ENCODE measurements at places on chromosomes 5 and 9.

DNA sequence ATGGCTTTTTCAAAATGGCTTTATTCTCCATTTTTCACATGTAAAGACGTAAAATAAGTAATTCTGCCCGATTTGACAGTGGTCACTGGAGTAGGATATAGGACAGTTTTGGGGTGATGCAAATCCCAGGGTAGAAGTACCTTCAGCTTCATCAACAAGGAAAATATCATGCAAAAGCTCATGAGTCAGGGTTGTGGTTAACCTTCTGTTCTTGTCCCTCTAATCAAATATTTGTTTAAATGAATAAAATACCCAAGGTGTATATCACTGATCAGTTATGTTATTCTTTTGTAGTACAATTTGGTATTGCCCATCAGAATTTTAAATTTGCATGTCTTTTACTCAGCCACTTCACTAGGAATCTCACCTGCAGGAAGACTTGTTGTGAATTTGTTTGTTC lies 40.0 kb downstream of the FBXL7 start:
- DNase-seq = no peak

- DNase-seq = no peak
Observed at GRCh38 chr5:128681096-128681495, 143.1 kb upstream of the FBN2 start.

DNA sequence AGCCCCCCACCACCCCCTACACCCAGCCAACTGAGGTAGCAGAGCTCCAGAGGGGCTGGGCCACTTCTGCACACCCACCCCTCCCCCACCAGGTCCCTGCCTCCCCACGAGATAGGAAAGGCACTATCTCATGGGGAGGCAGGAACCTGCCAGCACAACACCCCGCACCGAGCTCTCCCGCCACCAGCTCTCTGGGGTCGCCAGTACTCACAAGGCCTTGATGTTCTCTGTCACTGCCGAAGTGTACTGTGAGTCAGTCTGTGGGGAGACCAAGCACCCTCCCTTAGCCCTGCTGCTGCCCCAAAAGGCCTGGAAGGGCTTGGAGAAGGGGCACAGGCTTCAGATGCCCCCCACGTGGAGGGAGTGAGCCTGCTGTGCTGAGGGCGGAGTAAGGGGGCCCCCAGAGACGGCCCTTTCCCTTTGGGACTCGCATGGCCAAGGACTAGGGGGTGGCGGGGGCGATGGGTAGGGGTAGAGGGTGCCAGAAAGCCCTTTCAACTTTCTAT lies 5.9 kb downstream of the MGAT4B start:
- DNase-seq = no peak

DNA sequence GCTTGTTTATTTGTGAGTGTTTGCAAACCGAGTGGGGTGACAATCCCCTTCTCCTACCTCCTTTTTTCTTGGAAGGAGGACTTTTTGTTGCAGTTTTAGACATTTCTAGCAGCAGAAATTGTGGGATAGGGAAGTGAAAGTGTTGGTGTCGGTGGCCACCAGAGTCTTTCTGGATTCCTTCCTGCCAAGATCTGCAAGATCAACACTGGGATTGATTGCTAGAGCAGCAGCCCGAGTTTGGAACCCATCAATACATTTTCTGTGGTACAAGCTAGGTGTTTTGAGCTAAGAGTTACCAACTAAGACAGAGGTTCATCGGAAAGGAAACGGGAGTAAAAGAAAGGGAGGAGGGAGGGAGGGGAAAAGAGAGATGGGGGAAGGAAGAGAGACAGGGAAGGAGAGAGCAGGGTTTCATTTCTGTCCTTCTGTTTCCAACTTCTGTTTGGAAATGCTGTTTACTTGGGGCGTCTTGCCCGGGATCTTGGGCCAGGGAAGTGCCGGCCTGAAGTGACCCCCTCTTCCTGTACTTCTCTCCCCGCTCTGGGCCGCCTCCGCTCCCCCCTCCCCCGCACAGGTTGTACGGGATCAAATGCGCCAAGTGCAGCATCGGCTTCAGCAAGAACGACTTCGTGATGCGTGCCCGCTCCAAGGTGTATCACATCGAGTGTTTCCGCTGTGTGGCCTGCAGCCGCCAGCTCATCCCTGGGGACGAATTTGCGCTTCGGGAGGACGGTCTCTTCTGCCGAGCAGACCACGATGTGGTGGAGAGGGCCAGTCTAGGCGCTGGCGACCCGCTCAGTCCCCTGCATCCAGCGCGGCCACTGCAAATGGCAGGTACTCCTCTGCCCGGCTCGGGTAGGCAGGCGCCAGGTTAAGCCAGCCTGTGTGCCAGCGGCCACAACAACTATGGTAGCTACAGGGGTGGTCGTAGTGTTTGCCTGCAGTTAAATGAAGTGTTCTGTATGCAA lies 4.0 kb downstream of the ISL1 start:
- no peak for DNase-seq

- DNase-seq = no peak
Observed at GRCh38 chr9:14561929-14562405, 131.3 kb downstream of the ZDHHC21 start.

GRCh38 chr5:33793836-33794549 lies 97.8 kb downstream of the ADAMTS12 start:
- no peak for DNase-seq

DNA sequence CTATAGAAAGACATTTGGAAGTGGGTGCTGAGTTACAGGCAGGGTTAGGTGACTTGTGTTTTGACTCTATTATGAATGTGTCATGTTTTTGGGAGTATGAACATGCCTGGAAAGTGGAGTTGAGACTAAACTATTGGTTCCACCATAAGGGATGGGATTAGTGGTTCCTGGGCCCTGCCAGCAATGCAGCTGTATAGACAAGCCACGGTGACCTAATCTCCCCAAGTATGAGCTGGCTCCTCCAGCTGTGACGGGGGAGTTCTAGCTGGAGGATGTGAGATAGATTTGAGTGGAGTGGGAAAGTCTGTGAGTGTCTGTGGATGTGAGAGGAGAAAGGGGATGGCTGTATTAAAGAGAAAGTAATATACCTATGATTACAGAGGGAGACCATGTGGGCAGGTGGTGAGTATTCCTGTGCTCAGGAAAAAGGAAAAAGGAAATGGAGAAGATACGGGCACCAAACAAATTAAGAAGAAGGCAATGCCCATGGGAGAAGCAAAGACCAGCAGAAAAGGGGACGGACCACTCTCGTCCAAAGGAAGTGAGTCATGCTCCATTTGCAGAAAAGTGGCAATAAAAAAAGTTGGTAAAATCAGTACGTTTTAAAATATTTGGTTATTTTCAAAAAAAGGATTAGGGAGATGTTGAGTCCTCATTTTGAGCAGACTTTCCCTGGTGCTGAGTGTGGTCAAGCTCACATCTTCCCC lies 48.3 kb upstream of the ICE1 start:
- no peak for DNase-seq

GRCh38 chr5:159415301-159415937 lies 85.1 kb upstream of the IL12B start:
- no peak for DNase-seq

GRCh38 chr5:31993165-31993961 lies 180.8 kb downstream of the GOLPH3 start:
- DNase-seq = no peak

DNA sequence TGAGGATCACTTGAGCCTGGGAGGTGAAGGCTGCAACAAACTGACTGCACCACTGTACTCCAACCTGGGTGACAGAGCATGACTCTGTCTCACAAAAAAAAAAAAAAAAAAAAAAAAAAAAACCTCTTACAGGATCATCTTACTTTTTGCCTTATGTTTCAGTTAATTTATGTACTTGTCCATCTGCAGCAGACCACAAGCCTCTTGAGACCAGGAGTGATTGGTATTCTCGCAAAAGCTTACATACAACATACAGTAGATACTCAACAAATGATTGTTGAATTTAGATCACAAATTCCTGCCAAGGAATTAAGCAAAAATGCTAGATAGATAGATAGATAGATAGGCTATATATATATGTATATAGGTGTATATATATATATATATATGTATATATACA lies 12.4 kb downstream of the CEMIP2 start:
- no peak for DNase-seq

All from GF-D8 (cell line).